ENCODE measurements at places on chromosomes 2 and 18.
A peak's percentile ranks its signal among the peaks of the same experiment; 100 is the strongest.

DNA sequence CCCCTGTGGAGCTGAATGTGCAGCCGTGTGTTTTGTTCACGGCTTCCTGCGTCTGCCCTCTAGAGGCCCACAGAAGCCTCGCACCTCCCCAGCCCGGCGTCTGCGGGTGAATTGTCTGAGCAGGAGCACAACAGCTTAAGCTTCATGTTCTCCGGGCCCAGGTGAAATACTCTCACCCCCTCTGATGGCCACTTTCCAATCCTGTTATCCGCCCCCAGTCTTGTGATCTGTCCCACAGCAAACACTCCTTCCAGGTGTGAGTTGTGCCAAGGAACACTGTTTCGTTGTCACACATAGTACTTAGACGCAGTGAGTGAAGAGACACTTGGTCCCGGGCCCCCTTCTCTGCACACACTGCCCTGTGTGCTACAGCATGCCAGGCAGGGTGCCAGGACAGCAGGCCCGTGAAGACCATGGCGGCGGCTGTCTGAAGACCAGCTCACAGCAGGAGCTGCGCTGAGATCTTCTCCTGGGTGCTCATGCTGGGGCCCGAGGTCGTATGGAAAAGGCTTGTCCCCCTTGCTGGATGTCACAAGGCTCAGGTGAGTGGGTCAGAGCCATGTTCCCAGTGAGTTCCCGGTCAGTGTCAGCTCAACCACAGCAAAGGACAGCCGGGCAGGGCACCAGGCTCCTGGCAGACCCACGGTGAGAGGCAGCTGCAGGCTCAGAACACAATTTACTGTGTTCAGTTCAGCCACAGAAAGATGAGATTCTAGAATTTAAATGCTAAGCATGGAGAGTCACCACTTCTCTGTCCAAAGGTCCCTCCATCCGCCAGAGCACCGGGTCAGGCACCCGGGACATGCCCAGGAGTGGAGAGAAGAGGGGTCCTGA, 6.8 kb upstream of the PXDN start:
- DNase-seq, result no peak

DNA sequence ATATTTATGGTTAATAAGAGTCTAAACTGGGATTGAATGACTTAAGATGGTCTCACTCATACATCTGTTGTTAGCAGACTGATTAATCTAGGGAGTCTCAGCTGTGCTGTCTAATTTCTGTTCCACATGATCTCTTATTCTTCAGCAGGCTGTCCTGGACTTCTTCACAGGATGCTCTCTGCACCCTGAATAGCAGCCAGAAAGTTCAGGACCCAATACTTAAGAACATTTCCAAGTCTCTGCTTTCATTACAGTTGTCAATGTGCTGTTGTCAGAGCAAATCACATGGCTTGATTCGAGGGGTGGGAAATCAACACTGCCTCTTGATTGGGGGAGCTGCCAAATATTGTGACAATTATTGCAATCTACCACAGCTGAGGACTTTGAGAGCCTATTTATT, 627.1 kb upstream of the SLC8A1 start:
- no peak for DNase-seq

DNA sequence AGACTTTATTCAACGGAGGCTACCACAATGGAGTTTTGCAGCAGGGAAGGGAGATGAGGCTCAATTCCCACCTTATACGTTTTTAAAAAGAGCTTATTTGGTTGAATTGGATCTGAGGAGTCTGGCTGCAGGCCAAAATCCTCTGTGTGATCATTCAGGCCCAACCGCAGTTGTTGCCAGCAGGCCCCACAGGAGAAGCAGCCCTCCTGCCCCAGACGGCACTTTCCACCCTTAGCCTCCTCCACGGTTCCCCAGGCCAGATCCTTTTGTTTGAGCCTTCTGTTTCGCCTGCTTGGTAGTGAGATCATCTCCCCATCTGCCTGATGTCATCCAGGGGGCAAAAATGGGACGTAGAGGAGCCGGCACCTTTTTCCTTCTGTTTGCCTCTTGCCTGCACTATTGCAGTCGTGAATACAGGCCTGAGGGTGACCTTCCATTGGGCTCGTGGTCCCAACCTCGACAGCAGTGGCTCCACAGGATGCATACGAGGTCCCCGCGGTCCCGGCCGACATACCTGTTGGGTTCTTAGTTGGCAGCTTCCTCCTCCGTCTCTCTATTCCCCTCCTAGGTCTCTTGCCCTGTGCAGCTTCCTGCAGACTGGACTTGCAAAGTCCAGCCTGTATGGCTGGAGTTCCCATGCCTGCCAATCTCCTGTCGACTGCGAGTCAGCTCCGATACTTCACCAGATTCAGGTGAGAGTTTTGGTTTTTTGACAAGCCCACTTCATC, 9.3 kb upstream of the GPR35 start:
- DNase-seq, result peak; percentile 51

GRCh38 chr2:201734111-201734510, 35.7 kb upstream of the MPP4 start:
- DNase-seq, result no peak

DNA sequence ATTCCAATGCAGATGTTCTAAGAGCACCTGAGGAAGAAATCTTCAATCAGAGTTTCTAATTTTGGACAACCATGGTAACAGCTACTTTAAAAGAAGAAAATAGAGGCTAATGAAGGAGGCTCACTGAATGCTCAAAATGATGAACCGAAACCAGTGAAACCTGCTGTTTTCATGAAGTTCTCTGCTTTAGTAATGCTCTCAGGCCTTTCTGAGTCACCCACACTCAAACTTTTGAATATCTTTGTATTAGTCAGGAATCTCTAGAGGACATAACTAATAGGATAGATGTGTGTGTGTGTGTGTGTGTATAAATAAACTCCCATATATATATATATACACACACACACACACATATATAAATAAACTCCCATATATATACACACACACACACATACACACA, 76.9 kb upstream of the RIT2 start:
- no peak for DNase-seq
